Activated naive CD4-positive, alpha-beta T cell treated with anti-CD3 and anti-CD28 coated beads, Interleukin-2, amount 50 U/mL, for 72 hours (primary cell): ENCODE measurements at places on chromosomes 4 and X.

DNA sequence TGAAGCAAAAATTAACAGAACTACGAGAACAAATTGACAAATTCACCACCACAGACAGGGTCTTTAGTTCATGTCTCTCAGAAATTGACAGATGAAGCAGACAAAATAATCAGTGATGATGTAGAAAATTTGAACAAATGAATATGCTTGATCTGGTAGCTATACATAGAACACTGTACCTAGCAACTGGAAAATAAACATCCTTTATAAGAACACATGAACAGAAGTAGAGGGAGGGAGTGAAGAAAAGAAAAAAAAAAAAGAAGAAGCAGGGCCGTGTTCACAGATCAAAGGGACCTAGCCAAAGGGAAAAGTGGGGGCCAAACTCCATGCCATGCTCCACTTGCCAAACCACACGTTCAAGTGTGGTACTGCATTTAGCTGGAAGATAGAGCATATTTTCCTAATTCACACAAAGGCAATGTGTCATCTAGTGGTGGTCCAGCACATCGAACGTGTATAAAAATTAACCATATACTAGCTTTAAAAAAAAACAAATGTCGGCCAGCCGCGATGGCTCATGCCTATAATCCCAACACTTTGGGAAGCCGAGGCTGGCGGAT, 5.6 kb upstream of the THOC2 start:
- no peak for DNase-seq

DNA sequence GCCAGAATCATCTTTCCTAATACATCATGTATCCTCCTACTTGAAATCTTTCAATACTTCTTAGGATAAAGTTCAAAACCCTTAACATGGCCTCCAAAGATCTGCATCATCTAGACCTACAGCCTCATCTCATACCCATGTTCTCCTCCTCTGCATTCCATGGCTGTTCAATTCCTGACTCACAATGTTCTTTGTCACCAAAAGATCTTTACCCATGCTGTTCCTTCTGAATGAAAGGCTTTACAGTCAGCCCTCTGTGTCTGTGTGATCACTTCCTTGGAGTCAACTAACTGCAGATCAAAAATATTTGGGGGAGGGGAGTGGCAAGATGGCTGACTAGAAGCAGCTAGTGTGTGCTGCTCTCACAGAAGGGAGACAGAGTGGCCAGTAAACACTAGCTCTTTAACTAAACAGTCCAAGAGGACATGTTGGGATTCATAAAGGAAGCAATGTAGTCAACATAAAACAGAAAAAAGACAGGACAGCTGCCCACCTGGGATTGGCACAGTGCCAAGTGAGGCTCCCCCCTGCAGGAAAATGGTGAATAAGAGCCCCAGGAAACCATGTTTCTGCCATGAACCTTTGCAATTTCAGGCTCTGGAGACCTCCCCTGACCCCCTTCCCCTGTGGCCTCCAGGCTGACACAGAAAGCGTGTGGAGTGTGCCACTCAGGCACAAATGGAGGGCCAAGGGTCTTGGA, 31.9 kb downstream of the CBR4 start:
- no peak for DNase-seq

- no peak for DNase-seq
These were observed 67.4 kb upstream of the CLCN4 start for GRCh38 chrX:10089378-10089795.

- no peak for DNase-seq
These were observed 3.6 kb downstream of the PSAPL1 start for GRCh38 chr4:7430965-7431695.

GRCh38 chr4:53541577-53542206, 49.6 kb downstream of the LNX1 start:
- no peak for DNase-seq

DNA sequence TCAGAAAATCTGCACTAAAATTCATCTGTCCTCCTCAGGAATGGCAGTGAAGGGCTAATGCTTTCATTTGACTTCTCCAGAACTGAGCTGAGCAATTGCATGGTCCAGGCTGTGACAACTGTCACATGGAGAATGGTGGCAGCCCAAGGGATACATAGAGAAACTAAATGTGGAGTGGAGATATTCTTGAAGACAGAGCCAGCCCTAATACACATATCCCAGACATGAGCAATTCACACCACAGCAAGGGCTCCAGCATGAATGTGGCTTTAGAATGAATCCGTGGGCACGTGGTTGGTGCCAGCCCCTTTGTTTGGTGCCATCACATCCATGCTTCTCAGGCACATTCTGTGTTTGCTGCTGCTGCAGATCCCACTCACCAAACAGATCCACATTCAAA, 121.6 kb upstream of the MXRA5 start:
- no peak for DNase-seq

DNA sequence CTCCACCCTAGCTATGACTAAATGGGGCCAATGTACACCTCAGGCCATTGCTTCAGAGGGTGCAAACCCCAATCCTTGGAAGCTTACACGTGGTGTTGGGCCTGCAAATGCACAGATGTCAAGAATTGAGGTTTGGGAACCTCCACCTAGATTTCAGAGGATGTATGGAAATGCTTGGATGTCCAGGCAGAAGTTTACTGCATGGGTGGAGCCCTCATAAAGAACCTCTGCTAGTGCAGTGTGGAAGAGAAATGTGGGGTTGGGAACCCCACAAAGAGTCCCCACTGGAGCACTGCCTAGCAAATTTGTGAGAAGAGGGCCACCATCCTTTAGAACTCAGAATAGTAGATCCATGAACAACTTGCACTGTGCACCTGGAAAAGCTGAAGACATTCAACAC, 284.1 kb downstream of the ANTXR2 start:
- DNase-seq = no peak

GRCh38 chr4:111943796-111944203, 201.5 kb upstream of the FAM241A start:
- DNase-seq = no peak

DNA sequence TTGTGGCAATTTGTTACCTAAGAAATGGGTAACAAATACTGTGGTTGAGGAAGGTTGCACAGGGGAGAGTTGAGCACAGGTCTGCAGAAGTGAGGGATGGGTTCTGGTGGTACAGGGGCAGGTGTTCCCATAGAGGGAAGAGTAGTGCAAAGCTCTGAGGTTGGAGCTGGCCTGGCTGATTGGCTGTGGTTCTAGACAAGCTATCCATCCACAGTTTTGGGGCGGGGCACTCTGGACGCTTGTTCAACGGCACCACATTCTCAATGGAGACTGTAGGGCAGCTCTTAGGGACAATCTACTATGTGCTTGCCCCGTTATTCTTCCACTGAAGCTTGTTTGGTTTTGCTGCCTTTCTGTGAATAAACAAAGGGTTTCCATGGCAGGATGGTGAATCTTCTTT, 35.4 kb downstream of the NAT8L start:
- no peak for DNase-seq

- no peak for DNase-seq
These were observed 175.6 kb downstream of the SNCA start for GRCh38 chr4:89661173-89661899.

DNA sequence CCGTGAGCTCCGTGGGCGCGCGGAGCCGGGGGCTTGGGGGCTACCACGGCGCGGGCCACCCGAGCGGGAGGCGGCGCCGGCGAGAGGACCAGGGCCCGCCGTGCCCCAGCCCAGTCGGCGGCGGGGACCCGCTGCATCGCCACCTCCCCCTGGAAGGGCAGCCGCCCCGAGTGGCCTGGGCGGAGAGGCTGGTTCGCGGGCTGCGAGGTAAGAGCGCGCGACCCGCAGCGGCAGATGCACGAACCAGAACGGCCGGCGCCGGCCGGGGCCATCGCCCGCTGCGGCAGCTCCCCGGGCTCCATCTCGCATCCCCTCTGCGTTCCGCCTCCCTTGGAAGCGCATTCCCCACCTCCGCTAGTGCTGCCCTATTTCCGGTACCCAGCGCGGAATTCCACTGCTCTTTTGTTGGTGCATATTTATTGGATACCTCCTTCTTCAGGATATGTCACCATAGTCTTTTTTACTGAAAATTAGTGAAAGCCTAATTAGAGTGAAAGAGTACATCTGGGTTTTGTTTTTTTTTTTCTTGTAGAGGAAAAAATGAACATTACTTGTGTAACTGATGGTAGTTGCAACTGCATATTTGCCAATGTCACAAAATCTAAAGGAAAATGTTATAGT, 797 bp downstream of the PKD2 start:
- DNase-seq = no peak

- no peak for DNase-seq
These were observed 85.4 kb downstream of the DCHS2 start for GRCh38 chr4:154406018-154406795.

- no peak for DNase-seq
These were observed 144.4 kb upstream of the GALNT7 start for GRCh38 chr4:173024203-173024602.

DNA sequence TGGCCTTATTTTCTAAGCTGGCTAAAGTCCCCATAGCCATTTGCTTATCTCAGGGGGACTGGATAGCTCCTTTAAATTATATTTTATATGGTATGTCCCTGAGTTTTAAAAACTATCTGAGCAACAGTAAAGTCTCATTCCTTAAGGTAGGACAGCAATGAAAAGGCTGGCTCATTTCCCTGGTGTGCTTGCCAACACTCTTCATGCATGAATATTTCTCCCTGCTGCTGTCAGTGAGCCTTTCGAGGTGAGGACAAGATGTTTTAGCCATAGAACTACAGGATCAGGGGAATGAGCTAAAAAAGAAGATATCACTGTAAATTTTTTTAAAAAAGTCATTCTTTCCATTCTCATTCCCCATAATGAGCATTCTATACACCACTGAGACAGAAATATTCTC, 427.3 kb upstream of the FAM241A start:
- DNase-seq = no peak

DNA sequence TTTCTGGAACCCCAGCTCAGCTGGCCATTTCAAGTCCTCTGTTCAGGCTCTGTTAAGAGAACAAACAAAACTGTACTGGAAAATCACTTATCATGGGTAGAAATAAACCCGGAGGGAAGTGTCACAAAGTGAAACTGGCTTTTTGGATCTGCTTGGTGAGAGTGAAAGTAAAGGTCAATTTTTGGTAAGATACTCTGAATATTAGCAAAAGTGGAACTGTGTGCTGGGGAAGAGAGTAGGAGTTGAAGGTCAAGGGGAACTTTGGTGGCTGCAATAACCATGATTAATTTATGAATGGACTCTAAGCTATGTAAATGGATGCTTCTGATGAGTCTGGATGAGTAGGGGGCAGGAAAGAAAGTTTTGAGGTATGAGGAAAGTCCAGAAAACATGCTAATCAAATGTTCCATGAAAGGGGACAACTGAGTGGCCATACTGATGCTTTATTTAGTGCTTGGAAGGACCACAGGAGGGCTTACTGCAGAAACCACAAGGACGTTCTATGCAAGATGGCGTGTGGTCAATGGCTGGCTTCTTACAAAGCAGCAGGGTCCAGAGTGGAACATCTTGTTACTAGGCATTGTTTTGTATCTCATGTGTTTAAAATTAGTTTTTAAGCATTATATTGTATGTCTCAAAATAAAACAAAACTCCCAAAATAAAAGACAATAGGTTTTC, 36.8 kb upstream of the TNIP3 start:
- no peak for DNase-seq

DNA sequence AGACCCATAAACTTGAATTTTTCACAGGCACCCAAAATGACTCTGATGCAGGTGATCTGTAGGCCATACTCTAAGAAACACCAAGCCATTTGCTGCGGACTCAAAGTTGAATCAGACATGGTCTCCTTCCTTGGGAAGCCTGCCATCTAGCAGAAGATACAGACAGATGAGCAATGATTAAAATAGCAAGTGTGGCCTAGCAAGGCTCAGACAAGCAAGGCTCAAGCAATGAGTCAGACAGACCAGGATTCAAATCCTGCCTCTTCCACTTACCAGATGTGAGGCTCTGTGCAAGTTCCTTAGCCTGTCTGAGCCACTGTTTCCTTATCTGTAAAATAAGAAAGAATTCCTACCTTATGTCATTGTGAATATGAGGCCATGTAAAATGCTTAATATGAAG, 2.3 kb downstream of the CCDC149 start:
- DNase-seq = no peak

DNA sequence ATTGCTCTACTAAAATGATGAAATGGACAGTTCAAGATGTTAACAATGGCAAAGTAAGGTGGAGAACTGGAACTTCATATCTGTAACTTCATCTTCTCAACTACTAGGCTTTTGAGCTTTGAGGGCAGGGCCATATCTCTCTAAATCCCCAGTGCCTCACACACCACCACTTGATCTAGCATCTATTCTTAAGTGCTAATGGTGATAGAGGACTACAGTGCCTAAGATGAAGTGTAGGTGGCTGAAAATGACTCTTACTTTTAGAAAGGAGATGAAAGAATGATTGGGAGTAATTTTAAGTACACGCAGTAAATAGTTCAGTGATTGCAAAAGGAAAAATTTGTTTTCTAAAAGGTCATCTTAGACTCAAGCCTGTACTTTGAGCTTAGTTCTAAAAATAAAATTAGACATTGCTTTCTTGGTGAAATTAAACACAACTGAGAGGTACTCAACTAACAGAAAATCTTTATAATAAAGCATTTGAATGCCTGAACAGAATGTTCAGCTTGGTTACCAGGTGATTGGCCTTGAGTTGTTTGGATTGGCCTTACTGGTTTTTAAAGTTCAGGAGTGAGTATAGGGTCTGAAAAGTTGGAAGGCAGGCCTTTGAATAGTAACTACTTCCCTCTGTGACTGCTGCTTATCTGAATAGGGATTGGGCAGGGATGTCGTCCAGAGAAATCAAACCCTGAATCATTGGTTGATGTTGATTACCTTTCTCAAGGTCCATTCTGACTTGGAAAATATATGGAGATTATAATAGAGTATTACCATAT, 45.4 kb downstream of the DIAPH2 start:
- DNase-seq = no peak

GRCh38 chr4:110480746-110481271, 4.9 kb downstream of the ENPEP start:
- no peak for DNase-seq

DNA sequence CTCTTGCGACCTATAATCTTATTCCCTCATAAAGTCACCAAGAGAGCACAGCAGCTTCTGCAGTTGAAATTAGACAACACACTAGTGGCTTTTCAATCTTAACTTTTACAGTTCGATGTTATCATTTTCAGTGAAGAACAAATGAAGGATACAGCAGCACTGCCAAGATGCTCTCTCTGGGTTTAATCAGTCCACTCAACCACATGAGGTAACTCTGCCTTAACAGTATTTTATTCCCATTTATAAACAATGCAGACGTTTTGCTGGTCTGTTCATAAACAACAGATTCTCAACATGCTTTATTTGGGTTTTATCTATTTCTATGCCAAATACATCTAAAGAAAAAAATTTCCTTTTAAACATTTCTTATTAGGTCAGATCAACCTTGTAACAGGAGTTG, 646.0 kb upstream of the FAM241A start:
- no peak for DNase-seq

- DNase-seq = no peak
These were observed 110.3 kb upstream of the MAP3K15 start for GRCh38 chrX:19625612-19626011.

DNA sequence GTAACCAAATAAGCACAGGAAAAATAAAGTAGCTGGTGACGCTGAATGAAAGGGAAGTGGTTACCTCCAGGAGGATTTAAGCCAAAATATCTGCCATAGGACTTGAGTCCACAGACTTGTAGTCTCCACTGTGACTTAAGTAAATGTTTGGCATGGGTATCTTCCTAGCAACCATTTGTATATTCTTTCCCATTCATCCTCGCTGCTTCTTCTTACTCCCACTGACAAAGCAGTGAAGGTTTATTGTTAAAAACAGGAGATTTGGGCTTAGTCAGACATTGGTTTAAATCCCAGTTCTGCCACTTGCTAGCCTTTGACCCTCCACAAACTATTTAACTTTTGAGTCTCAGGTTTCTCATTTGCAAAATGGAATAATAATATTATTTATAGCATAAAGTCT, 22.3 kb downstream of the COL4A6 start:
- DNase-seq = no peak
